ENCODE measurements at places on chromosomes 13 and 19. TPM values are rescaled to one million over a fixed set of nuclear protein-coding genes. Genes with fewer than 3 reads are reported as not detected.

GRCh38 chr19:28426110-28426729 lies 786.7 kb downstream of the UQCRFS1 start:
- no peak for DNase-seq

GRCh38 chr13:114017028-114017630 lies 43.3 kb upstream of the C13orf46 start:
- no peak for DNase-seq

S1PR2 gene
- total RNA-seq = 12.6 TPM

GRCh38 chr19:8128551-8128950 lies 20.8 kb downstream of the FBN3 start:
- DNase-seq = no peak

- DNase-seq = peak; percentile 86
Measured at GRCh38 chr19:517721-518597, 10.7 kb downstream of the TPGS1 start.

DNA sequence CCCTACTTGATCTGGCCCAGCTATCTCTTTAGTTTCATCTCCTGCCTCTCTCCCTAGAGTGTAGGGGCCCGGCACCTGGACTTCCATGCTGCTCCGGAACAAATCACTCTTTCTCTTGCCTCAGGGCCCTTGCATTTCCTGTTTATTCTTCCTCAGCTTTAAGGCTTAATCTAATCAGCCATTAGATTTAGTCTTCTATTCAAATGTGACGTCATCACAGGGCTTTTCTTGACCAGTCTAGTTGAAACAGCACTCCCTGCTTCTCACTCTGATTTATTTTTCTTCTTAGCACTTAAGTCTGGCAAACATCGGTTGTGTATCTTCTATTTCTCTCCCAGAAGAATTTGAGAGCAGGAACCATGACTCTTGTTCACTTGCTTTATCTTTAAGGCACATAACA lies 564.1 kb downstream of the EFNB2 start:
- DNase-seq = no peak

DNA sequence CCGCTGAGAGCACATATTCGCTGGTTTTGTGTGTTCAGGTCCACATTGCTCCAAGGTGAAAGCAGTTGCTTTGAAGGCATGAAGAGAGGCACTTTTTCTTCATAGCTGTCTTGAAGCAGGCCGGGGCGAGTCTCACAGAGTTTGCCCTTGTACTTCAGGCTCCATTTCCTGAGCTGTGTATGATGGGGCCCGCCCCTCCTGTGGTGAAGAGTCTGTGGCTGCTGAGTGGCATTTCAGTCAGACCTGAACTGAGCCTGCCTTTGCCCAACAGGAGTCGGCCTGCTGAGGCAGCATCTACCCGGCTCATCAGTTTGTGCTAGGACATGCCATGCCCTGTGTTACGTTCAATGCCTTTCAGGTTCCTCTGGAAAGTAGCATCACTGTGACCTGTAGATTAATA lies 44.4 kb upstream of the C1QTNF9 start:
- no peak for DNase-seq

DNA sequence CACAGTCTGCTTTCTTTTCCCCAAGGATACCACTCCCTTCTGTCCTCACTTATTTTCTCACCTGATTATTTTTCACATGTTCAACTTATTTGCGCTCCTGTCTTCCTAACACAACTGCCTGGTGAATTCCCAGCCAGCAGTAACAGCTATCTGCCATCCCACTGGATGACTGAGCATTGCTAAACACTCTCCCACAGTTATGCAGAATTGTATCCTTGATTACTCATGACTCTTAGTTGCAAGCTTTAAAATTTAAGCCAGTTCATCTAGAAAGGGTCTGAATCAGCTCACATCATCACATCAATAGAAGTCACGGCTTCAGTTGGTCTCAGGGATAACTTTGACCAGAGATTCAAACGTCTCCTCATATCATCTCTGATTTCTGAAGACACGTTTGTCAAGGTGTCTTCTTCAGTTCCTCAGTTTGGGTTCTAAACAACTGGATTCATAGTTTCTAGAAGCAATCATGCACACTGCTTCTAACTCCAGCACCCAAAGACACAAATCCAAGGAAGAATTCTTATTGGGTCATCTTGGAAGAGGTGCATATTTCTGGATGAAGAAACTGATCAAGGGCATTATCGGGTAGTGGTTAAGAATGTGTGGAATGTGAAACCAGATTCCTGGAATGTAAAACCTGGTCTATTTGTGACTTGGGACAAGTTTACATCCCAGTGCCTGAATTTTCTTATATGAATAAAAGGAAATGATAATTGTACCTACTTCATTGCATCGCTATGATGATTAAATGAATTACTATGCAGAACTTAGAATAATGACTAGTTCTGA lies 13.9 kb upstream of the DACH1 start:
- DNase-seq = no peak

- no peak for DNase-seq
Measured at GRCh38 chr13:29284726-29285125, 310.8 kb downstream of the SLC7A1 start.

DNA sequence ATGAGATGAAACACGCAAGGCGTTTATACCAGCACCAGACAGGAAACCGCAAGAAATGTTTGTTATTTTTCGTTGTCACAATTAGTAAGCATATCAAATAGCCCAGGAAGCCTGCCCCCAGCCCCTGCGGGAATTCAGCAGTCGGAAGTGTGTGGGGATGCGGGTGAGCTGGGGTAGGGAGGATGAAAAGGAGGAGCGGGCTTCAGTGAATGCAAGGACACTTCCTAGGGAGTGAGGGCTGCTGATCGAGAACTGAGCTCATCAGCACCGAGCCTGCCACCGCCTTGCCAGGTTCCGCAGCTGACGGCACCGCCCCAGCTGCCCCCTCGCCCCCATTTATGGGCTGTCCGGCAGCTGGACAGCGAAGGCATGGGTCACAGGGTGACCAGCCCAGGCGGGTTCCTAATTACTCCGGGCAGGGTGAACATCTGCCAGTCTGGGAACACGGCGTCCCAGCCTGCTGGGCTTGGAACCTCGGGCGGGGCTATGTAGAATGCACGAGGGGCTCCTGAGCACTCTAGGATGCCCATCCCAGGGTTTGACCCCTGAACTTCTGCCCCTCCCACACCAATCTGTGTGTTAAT lies 1.6 kb upstream of the BEST2 start:
- DNase-seq = no peak

DNA sequence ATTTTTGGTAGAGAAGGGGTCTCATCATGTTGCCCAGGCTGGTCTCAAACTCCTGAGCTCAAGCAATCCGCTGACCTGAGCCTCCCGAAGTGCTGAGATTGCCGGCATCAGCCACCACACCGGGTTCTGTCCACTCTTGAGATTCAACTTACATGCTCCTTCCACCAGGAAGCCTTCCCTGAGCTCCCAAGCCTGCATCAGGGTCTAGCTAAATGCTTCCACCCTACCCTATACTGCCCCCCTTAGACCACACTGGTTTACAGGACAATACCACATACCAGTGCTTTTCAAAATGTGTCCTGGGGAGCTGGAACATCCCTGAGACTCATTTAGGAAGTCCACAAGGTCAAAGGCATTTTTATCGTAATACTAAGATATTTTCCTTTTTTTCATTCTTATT lies 15.1 kb upstream of the CACNG8 start:
- no peak for DNase-seq

DNA sequence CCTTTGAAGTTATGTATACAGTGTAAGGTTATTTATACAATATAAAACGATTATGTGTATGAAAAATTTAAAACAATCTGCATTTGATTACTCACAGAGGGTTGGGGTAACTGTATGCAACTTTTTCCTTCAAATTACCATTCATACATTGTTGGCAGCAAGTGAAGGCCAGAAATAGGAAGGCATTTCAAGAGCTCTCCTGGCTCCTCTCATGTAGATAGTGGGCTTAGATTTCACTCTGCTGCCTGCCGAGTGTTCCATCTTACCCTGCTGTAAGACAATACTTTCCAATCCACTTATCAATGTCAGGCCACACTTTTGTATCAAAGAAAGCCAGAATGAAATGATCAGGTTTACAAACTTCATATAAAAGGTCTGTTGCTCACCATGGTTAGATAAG lies 245.2 kb downstream of the DNAJC15 start:
- DNase-seq = no peak

DNA sequence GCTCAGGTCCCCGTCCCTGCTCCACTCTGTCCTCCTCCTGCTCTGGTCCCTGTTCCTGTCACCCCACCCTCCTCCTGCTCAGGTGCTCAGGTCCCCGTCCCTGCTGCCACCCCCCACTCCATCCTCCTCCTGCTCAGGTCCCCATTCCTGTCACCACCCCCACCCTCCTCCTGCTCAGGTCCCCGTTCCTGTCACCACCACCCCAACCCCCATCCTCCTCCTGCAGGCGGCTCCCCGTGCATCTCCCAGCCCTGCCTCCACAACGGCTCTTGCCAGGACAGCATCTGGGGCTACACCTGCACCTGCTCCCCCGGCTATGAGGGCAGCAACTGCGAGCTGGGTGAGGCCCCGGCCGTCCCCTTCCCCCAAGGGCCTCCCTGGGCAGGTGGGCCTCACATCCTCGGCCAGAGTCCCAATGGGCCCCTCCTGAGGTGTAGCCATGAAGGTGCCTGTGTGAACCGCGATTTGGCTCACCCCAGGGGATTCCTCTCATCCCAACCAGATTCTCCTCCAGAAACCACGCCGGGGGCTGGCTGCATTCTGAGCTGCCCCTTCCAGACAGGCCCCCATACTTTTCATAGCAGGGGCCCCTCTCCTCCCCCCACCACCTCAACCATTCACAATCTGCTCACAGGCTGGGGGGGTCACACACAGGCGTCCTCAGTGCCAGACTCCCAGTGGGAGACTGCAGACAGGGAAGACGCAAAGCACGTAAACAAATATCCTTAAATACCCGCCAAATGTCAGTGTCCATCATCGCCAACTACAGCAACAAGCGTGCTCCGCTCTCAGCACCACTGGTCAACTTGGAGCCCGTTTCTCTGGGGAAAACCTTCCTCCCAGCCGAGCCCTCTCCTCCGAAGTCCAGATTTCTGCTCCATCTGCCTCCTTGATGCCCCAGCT lies 4.6 kb downstream of the PROZ start:
- DNase-seq = no peak

GRCh38 chr13:104015646-104016396 lies 949.6 kb upstream of the SLC10A2 start:
- no peak for DNase-seq

ZNF837 gene
- 0.69 TPM for total RNA-seq

ZNF850 gene
- 4.5 TPM for total RNA-seq

NCR1 gene
- total RNA-seq = 0.30 TPM

DNA sequence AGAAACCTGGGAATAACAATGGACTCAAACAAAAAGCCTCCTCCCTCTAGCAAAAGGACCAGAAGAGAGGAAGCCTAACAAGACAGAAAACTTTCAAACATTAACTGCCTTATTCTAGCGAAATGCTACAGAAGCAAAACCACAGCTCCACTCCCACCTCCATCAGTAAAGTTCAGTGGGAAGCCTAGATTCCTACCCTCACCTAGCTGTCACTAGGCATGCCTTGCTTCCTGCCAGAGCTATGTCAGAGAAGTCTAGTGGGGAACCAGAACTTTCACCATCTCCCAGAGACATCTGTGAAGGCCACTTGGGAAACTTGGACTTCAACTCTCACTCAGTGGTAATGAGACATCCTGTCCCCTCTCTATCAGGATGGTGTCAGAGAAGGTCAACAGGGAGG lies 37.1 kb downstream of the DPY19L3 start:
- no peak for DNase-seq

DNA sequence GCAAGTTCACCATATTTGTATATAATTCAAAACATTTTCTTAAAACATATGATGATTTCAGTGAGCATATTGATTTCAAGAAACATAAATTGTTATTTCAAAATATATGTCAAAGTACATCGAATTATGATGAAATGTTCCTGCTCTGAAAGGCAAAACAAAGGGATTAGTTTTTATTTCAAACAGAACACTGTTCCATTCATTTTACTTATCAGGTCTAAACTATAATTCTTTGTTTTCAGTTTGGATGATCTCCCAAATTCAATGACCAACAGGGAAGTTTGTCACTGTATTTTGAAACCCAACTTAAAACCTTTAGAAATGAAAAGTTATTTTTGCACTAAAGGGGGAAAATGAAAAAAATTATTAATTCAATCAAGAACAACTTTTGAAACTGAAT lies 610.2 kb downstream of the SLITRK1 start:
- DNase-seq = no peak

- peak; percentile 70 for DNase-seq
Measured at GRCh38 chr19:46487802-46488445, 7.7 kb downstream of the PNMA8B start.

DNA sequence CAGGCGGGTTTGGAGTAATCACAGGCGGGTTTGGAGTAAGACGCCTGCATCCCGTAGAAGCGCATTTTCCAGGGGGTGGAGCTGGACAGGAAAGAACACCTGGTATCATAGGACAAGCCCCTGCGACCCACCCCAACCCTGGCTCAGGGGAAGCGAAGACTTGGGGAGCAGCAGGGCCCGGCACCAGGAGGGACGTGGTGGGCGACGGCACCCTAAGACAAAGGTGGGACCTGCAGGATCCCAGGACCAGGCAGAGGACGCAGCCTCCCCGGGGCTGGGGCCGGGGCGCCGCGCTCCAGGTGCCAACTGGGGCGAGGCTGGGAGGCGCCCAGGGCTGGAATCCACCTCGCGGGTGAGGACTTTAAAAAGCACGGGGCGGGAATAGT lies 520 bp downstream of the ZNF600 start:
- no peak for DNase-seq

SYCN gene
- not detected for total RNA-seq

BEST2 gene
- 0.99 TPM for total RNA-seq

DNA sequence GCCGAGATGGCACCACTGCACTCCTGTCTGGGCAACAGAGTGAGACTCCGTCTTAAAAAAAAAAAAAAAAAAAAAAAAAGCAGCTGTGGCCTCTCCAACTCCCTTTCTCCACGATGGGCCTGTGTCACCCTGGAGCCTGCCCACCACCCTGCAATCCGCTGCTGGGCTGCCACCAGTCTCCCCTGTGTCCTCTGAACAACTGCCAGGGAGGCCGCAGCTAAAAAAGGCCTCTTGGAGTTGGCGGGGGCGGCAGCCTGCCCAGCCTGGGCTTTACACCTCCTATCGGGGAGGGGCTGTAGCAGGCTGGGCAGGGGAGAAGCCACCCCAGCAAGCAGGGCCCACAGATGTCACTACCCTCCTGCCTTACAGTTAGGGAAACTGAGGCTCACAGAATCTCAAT lies 3.5 kb downstream of the CDC37 start:
- no peak for DNase-seq

CGB8 gene
- total RNA-seq = not detected

- no peak for DNase-seq
Measured at GRCh38 chr13:65112531-65112941, 2117.6 kb downstream of the PCDH9 start.

GRCh38 chr13:59666504-59666903 lies 497.2 kb downstream of the DIAPH3 start:
- DNase-seq = peak; percentile 53

CNOT3 gene
- 11.5 TPM for total RNA-seq
